NCI-H774 (cell line): ENCODE measurements at places on chromosomes 1 and 21.

- DNase-seq, result no peak
Measured at GRCh38 chr1:211938561-211938997, 96.8 kb downstream of the INTS7 start.

- DNase-seq, result no peak
Measured at GRCh38 chr1:158362941-158363340, 9.2 kb downstream of the CD1E start.

DNA sequence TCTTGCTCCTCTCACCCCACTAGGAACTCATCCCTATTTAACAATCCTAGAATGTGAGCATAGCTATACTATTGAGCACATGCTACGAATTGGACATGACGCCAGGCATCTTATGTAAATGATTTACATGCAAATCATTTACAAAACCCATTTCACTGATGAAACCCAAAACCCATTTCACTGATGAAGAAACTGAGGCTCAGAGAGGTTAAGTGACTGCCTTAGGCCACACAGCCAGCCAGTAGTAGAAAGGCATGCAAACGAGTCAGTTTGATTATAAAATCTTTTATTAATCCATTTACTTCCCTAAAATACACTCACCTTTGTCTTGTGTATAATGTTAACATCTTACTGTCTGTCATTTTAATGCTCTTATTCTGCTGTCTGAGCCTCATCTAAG is 87.9 kb downstream of the PLXNA2 start:
- DNase-seq, result no peak

DNA sequence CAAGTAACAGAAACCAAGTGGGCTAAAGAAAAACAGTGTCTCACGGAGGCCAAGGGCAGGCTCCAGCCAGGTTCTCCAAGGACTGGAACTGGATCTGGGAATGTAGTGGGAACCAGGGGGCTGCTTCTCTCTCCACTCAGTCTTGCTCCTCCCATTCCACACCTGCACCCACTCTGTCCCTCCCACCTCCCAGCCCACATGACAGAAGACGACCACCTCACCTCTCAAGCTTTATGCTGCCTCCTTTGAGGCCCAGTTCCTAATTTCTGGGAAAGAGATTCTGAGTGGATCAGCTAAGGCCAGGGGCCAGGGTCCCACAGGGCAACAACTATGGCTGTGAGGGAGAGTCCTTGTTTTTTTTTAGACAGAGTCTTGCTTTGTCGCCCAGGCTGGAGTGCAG is 18.8 kb upstream of the CEP85 start:
- no peak for DNase-seq

- DNase-seq, result no peak
Measured at GRCh38 chr1:207088161-207088560, 499 bp upstream of the C4BPB start.

DNA sequence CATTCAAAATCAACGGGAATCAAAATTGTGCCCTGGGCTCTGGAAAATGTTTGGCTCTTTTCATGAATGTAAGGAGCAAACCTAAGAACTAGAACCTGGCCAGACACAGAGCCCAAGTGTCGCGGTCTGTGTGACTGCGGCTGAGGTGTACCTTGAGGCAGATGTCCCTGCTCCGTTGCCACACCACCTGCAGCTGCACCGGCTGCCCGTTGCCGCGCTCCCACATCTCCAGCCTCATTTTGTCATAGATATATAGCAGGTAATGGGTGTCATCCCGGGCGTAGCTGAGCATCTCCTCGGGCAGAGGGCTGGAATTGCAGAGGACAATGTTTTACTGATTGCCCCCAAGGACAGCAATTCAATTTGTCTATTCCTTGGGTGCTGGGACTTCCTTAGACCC is 18.7 kb downstream of the EXOSC10 start:
- DNase-seq, result no peak

- DNase-seq, result no peak
Measured at GRCh38 chr1:95888941-95889390, 655.0 kb downstream of the RWDD3 start.

- peak; percentile 46 for DNase-seq
Measured at GRCh38 chr1:175154629-175155472, 37.7 kb downstream of the KIAA0040 start.

- DNase-seq, result peak; percentile 73
Measured at GRCh38 chr1:42913426-42914091, 45.1 kb downstream of the SLC2A1 start.

DNA sequence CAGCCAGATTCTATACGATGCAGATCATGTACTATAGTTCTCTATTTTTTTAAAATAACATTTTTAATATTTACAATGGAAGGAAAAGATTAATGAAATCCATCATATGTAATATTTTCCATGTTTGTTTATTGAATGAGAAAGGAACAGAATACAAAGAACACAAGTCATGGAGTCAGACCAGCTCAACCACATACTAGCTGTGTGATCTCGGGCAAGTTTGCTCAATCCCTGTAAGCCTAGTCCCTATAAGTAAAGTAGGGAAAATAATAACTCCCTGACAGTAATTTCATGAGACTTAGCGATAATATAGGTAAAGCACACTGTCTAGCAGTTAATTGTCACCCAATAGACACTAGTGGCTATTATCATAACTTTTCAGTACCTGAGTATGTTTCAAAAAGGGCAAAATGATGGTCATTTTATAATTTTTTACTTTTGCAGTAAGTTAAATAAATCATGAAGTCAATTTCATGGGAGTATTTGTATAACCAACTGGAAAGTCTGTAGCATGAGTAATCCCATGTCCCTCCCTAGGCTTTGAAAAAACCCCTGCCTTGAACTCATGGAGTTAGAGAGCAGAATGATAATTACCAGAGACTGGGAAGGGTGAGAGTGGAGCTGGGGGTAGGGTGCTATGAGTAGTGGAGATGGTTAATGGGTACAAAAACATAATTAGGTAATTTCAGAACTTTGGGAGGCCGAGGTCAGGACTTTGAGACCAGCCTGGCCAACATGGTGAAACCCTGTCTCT is 37.0 kb upstream of the EPS15 start:
- DNase-seq, result no peak

DNA sequence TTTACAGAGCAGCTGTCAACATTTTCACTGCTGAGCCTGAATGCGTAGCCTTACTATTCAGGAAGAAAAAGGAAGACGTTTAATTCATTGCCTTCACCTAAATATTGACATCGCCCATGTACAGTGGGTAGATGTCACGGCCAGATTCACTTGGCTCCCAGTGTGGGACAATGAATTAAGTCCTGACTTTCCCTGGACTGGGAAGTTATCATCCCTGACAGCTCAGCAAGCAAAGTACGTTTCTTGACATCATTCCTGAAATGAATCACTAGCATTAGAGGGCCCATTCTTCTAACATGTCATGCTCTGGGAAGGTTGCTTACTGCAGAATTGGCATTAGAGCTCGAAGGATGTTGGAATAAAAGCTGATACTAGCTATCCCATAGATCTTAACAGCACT is 37.8 kb downstream of the LRRC53 start:
- no peak for DNase-seq

DNA sequence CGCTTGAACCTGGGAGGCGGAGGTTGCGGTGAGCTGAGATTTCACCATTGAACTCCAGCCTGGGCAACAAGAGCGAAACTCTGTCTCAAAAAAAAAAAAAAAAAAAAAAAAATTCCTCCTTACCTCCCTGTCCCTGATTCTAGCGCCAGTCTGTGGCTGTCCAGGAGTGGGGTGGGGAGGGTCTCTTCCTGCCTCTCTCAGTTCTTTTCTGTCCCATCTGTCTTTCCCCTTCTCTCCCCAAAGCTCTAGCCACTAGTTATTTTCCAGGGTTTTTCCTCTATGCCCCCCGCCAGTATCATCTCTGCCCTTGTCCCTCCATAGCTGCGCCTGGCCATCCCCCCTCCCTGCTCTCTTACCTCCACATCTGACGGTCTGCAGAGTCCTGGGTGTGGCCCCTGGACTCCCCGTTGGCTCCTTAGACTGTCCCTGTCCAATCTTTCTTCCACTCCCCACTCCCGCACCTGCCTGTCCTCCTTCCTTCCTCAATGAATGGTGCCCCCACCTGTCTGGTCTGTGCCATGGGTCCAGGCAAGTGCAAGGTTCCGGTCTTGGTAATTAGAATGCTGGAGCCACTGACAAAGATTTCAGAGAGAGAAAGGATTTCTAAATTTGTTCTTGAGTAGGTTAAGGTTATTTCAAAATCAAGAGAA is 1.6 kb upstream of the TMEM63A start:
- DNase-seq, result no peak

DNA sequence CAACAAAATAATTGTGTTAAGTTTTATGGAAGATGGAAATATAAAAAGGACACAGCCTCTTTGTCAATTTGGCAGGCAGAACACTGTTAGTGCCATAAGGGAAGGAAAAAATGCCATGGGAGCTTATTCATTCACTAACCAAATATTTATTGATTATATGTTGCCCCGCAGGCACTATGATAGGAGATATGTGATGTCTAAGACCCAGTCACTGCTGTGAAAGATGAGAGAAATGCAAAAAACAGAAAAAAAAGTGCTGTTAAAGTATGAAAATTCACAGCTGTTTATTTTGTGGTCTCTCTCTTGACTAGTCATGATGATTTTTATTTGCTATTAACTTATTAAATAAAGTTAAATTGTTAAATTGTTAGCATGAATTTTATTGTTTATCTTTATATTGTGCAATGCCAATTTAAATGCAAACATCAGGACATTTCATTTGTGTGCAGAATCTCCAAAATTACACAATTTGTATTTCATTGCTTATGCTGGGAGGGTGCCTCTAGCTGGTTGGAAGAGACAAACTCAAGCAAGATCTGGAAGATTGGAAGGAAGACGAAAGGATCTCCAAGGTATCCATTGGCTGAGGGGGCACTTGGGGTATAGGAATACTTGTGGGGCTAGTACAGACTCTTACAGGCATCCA is 17.8 kb upstream of the PTGFR start:
- DNase-seq, result no peak

- no peak for DNase-seq
Measured at GRCh38 chr1:218779341-218780100, 394.2 kb upstream of the LYPLAL1 start.

GRCh38 chr1:201710632-201711597 is 118.0 kb upstream of the IPO9 start:
- DNase-seq, result no peak

GRCh38 chr1:167900907-167901306 is 13.0 kb downstream of the ADCY10 start:
- no peak for DNase-seq

GRCh38 chr1:214545293-214545692 is 6.1 kb downstream of the PTPN14 start:
- DNase-seq, result no peak

- DNase-seq, result no peak
Measured at GRCh38 chr1:160209321-160210046, 4.3 kb downstream of the PEA15 start.

DNA sequence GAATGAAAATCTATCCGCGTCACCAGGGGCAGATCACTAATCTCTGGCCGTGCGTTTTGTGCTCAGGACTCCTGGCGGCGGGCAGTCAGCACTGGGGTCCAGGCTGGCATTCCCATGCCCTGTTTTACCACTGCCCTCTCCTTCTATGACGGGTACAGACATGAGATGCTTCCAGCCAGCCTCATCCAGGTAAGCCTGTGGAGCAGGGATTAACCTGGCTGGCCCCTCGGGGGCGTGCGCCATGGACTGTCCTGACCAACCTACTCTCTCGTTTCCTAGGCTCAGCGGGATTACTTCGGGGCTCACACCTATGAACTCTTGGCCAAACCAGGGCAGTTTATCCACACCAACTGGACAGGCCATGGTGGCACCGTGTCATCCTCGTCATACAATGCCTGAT is 10.9 kb upstream of the CENPS start:
- DNase-seq, result no peak

DNA sequence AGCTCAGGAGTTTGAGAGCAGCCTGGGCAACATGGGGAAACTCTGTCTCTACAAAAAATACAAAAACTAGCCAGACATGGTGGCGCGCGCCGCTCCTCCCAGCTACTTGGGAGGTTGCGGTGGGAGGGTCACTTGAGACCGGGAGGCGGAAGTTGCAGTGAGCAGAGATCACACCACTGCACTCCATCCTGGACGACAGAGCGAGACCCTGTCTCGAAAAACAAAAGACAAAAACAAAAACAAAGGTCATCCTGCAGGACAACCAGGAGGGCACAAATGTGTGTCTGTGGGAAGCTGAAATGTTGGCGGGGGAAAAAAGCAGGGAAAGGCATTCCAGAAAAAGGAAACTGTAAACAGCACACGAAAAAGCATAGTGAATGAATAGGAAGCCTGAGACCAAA is 104.1 kb upstream of the HNRNPU start:
- DNase-seq, result no peak

DNA sequence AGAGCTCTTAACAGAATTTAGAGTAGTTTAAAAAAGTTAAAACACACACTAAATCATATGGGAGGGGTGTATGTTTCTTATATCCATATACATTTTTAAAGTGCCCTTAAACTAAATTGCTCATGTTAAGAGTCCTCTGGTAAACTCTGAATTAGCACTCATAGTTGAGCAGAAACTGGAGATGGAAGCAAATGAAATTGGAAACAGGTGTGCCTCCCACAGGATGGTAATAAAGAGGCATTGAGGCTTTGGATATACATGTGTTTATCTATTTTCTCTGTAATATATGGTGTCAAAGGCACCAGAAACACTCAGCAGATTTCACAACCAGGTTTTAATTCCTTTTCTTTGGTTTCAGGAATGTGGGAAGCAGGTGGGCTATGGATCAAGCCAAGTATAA is 188.6 kb downstream of the HS2ST1 start:
- DNase-seq, result no peak

GRCh38 chr1:113975211-113975895 is 3.9 kb upstream of the OLFML3 start:
- no peak for DNase-seq

DNA sequence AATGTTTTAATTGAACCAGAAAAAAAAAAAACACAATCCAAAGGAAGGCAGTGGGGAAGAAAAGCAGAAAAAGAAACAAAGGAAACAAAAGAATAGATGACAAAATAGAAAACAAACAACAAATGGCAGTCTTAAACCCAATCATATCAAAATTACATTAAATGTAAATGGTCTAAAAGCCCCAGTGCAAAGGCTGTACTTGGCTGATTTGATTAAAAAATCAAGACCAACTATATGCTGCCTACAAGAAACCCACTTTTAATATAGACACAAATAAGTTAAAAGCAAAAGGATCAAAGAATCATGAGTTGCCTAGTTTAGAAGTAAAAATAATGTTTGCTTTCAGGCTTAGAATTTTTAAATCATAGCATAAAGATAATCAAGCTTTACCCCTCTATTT is 19.8 kb upstream of the C1orf115 start:
- DNase-seq, result no peak

- no peak for DNase-seq
Measured at GRCh38 chr1:93080179-93080823, 1.2 kb downstream of the MTF2 start.
